ENCODE measurements at places on chromosomes 7 and 10.
A peak's percentile ranks its signal among the peaks of the same experiment; 100 is the strongest.

GRCh38 chr7:24981171-24981951 lies 1.4 kb upstream of the OSBPL3 start:
- peak; percentile 26 for DNase-seq

DNA sequence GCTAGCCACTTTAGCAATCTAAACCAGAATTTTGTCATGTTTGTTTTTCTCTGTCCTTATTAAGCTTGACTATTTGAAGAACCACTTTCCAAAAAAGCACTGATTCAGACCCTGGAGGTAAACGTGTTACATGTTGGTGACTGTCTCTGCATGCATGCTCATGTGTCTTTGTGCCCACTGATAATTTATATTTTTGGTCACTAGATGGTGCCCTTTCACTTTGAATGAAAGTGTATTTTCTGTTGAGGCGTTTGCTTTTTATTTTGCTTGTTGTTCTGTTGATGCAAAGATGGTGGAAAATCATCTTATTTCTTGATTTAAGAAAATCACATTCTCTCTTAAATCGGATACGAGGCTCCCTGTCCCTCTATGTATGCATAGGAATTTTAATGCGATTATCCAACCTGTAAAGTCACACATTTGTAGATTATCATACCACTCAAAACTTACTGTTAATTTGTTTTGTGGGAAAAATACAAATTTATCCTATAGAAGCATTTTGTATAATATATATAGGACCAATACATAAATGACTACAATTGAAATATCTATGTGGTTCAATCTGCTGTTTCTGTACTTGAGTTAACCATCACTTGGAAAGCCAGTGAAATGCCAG lies 269.3 kb downstream of the BICC1 start:
- peak; percentile 21 for DNase-seq

GRCh38 chr10:21696302-21696701 lies 162.3 kb downstream of the MLLT10 start:
- DNase-seq = no peak

- no peak for DNase-seq
These were observed 274.8 kb upstream of the TAC1 start for GRCh38 chr7:97457054-97457453.

- DNase-seq = no peak
These were observed 91.9 kb upstream of the MBL2 start for GRCh38 chr10:52864201-52865106.

DNA sequence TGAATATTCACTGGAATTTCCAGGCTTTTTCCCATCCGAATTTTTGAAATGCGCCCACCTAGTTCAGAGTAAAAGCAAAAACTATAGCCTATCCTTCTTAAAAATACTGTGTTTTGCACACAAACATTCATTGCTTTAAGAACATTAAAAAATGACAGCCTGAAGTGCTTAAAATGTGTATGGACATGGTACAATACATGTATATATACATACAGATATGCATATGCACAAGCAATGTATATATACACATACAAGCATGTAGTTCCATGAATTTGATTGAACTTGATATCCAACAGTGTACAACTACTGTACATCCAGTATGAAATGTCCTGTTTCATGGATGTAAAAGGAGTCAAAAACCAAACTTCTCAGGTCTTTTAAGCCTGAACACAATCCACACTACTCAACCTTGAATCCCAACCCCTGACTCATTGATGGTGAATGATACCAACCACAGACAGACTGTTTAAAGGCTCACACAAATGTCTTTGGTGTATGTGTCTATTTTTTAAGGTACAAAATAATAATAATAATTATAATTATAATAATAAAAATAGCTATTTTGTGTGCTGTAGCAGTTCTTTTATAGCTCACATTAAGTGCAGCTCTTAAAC lies 14.8 kb downstream of the INHBA start:
- no peak for DNase-seq

GRCh38 chr7:17913250-17913649 lies 27.0 kb downstream of the SNX13 start:
- DNase-seq = no peak

DNA sequence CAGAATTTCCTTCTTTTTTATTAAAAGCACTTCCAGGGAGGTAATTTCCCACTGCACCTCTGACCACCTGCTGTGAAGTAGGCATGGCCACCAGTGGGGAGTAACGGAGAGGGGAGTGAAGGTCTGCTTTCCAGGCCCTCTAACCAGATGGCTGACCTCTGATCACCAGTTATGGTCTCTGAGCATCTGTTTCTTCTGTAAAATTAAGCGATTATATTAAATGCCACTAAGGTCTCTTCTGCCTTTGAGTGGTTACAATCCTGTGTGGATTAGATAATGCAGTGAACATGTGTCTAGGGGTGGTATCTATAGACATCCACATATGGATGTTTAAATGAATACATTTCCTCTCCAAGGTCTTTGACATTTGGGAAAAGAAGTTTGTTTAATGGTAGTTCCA lies 199.6 kb downstream of the HERPUD2 start:
- no peak for DNase-seq

- no peak for DNase-seq
These were observed 14.1 kb upstream of the MYPN start for GRCh38 chr10:68095153-68095552.

GRCh38 chr10:28663576-28664368 lies 13.5 kb upstream of the BAMBI start:
- peak; percentile 73 for DNase-seq

GRCh38 chr7:139869886-139870285 lies 40.8 kb downstream of the TBXAS1 start:
- no peak for DNase-seq

DNA sequence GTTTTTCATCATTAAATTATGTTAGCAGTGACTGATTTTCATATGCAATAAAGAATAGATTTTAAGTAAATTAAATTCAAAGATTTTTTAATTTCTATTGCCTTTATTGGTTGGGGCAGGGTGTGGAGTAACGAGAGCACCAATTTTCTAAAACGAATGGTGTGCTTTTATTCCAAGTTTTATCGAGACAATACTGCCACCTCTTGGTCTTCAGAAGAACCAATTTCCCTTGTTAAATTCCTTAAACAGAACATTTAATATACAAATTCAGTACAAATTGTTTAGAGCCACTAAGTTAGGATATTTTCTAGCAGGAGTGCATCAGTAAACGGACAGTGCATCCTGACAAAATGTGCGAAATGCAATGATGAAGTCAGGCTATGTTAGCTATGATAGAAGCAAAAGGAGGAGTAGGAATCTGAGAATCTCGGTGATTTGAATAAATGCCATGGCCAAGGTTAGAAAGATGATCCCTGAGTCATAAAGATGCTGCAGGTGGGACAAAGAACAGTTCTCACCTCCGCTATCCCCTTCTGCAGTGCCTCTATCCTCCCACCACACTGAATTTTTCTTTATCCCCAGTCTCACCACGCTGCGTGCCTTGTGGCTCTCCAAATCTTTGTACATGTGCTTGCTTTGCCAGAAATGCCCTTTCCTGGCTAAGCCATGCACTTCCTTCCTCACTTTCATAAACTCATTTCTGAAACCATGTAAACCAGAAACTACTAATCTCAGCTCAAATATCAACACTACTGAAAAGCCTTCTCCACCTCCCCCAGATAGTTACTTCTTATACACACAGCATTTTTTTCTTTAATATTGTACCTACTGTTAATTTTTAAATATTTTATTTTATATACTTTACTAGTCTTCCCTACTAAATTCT lies 31.9 kb upstream of the AGBL3 start:
- DNase-seq = peak; percentile 49

DNA sequence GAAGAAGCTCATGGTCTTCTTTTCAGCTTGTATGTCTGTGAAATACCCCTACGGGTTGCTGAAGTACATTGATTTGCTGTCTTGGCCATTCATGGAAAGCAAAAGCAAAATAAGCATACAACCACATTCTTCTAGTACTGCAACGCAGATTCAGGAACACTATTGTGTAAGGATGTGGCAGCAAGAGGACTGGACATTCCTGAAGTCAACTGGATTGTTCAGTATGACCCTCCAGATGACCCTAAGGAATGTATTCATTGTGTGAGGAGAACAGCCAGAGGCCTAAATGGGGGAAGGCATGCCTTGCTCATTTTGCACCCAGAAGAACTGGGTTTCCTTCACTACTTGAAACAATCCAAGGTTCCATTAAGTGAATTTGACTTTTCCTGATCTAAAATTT lies 133.4 kb upstream of the ANKRD1 start:
- DNase-seq = no peak

DNA sequence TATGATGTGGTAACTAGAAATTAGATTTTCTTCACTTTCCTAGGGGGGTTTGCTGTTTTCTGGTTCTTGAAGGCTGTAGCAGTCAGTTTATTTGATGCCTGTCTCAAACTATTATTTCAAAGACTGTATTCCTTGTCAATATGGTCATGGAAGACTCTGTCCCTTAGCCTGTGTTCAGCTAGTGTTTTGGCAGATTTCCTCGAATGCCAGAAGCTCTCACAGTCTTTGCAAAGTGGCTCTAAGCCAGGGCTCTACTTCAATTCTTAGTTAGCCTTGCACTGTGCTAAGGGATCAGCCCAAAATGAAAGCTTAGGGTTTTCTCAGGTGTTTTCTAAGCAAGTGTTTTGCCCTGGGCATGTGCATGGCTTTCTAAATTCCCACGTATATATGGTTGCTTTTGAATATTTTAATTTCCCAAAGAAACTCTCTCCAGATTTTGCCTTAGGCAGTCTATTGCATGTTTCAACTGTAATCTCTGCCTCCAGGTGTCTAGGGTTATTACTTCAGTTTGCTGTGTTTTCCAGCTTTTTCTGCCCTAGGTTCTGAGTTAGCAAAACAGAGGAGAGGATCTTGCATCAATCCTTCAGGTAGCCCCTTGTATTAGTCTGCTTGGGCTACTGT lies 7.2 kb upstream of the C1GALT1 start:
- DNase-seq = no peak

DNA sequence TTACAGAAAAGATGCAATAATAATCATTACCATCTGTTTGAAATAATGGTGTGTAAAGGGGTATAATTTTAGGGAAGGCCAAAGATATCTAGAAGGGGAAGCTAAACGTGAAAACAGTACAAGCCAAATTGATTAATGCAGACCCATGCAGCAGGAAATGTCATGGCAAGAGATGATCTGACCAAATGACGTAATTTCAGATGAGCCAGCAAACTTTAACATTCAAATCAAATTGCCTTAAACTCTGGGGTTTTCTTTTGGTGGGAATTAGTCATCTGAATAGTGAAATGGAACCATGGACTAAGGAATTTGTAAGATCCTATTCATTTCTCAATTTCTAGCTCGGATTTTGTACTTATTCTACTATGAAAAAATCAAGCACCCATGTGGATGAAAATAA lies 21.4 kb upstream of the SCIN start:
- no peak for DNase-seq

- DNase-seq = no peak
These were observed 34.7 kb downstream of the IMMP2L start for GRCh38 chr7:111527545-111527944.

GRCh38 chr10:27944005-27944404 lies 54.9 kb downstream of the ODAD2 start:
- no peak for DNase-seq

- no peak for DNase-seq
These were observed 128.3 kb downstream of the PRPF18 start for GRCh38 chr10:13715100-13715499.

GRCh38 chr10:114767101-114767985 lies 54.2 kb upstream of the FHIP2A start:
- DNase-seq = peak; percentile 6

DNA sequence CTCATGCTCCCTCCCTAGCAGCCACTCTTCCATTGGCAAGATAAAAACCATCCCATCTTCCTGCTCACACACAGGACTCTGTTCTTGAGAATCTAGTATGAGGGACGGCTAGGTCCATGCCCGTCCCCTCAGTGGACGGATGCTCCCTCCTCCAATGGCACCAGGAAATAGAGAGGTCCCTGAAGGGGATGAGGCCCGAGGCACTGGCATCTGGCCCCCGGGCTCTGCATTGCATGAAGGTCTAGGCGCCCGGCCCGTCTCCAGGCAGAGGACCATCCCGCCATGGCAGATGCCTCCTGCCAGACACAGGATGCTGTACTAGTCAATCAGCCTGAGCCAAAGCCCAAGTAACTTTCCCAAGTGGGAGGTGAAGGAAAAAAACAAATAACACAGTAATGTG lies 15.0 kb downstream of the PRKAG2 start:
- DNase-seq = no peak

- no peak for DNase-seq
These were observed 83.2 kb downstream of the HECTD2 start for GRCh38 chr10:91493313-91493712.

- peak; percentile 26 for DNase-seq
These were observed 80.8 kb upstream of the ADAM12 start for GRCh38 chr10:126468876-126469643.

DNA sequence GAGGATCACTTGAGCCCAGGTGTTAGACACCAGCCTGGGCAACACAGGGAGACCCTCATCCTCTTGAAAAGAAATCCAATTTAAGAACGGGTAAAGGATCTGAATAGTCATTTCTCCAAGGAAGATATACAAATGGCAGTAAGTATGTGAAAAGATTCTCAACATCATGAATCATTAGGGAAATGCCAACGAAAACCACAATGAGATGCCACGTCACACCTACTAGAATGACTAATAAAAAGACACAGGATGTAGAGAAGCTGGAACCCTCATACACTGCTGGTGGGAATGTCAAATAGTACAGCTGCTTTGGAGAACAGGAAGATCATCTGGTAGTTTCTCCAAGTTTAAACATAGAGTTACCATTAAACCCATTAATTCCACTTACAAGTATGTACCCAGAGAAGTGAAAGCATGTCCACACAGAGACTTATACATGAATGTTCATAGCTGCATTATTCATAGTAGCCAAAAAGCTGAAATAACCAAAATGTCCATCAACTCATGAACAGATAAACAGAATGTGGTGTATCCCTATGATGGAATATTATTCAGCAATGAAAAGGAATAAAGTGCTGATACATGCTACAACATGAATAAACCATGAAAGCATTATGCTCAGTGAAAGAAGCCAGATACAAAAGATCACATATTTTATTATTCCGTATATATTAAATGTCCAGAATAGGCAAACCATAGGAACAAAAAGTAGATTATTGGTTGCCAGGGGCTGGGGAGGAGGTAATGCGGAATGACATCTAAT lies 13.1 kb upstream of the ZMIZ2 start:
- peak; percentile 60 for DNase-seq

DNA sequence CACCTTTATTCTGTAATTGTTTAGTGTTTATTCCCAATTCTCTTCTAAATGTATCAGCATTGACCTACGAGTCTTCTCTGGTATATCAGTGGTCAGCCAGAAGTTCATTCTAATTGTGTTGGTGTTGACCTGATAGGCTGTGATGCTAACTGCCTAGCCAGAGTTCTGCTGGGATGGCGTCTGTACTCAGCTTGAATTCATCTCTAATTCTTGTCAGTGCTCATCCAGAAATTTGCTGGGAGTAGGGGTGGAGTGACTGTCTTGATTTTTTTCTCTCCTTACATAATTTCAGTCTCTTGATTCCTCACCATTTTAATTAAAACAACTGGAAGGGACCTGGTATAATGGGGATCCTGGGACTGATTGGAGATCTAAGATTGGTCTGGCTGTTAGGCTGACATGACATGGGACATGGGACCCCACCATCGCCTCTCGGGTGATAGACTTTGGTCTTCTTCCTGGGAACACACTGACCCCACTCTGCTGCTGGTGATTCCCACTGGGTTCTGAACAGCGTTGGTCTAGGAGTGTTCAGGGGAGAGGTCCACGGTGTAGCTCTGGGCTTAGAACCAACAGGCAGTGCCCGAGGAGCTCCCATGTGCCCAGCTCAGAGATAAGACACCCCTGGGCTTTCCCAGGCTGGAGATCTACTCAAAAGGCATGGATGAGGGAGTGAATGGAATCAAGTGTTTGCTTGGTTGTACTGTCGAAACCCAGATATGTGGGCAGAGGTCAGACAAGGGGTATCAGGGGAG lies 3.8 kb downstream of the NEURL1 start:
- DNase-seq = no peak

- no peak for DNase-seq
These were observed 24.7 kb downstream of the CREB3L2 start for GRCh38 chr7:137977173-137977572.
